ENCODE measurements at places on chromosomes 1 and 21.

DNA sequence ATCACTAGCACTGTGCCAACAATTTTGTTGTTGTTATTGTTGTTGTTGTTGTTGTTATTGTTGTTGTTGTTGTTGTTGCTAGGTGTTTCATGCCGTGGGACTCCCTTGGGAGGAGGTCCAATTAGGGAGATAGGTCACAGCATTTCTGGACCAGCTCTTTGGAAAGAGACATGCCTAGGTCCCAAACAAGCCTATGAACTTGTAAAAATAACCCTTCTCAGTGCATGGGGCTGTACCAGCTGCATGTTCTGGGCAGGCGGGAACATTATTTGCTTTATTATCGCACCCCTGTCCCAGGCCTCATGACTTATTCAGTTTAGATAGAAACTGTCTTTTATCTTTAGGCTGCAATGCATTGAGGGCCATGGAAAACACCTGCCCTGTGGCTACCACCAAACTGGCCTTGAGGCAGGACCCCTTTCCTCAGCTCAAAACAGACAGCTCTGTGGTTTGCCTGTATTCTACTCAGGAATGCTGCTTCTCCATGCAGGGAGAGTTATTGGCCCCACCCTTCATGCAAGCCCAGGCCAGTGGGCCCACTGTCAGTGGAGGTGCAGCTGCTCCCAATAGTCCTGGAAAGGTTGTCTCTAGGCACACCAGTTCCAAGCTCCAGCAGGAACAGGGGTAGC lies 386.5 kb upstream of the BRINP3 start:
- DNase-seq = no peak

GRCh38 chr1:201250326-201251011 lies 32.8 kb upstream of the PKP1 start:
- no peak for DNase-seq

DNA sequence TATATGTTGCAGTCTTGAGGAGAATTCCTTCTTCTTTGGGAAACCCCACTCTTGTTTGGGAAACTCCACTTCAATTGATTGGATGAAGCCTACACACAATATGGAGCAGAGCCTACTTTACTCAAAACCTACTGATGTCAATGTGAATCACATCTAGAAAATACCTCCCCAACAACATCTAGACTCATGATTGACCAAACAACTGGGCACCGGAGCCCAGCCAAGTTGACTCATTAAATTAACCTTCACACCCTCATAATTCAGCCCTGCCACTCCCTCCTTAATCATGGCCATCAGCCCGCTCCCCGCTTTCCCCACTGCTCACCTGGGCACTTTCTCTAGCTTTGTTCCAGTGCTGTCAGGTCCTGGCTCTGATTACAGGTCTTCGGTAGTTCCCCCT lies 208.1 kb upstream of the MAP1LC3C start:
- DNase-seq = no peak

DNA sequence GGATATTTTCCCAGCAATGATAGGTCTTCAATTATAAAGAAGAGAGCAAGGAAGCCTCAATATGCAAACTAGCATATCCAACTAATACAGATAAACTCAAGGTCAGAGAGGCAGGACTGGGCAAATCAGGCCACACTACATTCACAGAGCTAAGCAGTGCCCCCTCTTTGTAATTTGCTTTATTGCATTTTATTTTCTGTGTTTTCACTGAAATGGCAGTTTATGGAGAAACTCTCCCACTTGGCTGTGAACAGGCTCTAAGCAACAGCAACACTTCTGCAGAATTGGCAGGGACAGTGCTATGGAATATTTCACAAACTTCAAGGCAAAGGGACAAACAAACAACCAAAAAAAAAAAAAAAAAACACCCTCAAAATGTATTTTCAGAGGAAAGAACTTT lies 93.4 kb upstream of the SOD1 start:
- no peak for DNase-seq

- DNase-seq = no peak
These were observed 92.2 kb upstream of the TMPRSS2 start for GRCh38 chr21:41600116-41600515.

DNA sequence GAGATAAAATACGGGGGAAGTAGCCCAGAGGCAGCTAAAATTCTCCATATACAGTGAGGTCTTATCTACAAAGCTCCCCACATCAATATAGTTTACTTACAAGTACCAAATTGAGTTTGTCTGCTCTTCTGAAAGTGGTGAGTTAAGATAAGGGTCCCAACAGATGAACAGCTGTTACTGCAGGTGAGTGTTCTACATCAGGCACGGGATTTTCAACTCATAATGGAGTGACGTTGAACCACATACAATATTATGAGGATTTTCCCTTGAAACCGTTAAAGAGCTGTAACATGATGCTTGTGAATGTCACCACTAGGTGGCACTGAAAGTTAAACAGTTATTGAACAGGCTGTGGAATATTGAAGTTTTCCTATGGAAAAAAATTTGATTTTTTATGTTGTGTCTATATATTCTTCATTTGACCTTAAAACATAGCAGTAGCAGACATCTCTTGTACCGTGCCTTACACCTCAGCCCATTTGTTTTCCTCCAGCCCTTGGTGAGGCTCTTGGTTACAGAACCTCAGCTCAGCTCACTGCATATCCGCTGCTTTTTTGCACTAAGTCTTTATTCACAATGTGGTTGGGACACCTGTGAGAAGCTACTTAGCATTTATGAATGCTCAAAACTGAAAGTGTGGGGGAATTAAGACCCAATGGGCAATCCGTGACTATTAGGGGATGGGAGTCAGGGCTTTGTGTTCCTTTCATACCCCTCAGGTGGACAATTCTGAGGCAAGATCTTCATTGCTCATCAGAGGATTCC lies 23.2 kb downstream of the CD1D start:
- no peak for DNase-seq

GRCh38 chr21:46066591-46067331 lies 31.2 kb upstream of the COL6A2 start:
- DNase-seq = no peak

- DNase-seq = no peak
These were observed 18.5 kb downstream of the SELL start for GRCh38 chr1:169692756-169693460.

GRCh38 chr1:240074422-240074821 lies 17.3 kb upstream of the FMN2 start:
- no peak for DNase-seq

DNA sequence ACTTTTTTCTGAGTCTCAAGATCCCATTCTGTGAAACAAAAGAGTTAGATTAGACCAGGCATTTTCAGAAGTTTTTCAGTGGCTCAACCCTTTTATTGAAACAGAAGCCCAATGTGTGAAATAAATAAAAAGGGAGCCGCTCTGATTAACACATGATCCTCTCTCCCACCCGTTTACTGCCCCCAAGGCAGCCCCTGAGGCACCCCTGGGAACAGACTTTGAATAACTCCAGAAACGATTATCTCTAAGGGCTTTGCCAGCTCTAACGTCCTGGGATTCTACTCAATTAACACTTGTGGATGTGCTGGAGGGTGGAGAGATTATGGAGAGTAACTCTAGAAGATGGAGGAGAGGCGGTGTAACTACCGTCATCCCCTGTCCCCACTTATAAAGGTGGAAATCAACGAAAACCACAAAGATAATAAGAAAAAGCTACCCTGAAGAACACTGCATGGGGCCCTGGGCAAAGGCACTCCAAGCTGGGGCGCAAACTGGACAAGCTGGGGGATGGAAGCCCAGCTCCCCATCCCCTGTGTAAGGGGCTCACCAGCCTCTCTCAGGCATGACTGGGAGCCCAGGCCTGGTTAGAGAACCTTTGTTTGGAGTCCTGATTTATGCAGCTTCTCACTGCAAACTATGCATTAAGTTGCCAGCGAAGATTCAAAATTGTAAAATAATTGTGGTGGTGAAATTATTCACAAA lies 39.0 kb upstream of the GRIK3 start:
- DNase-seq = no peak

- no peak for DNase-seq
These were observed 24.2 kb downstream of the PBX1 start for GRCh38 chr1:164583196-164583595.

GRCh38 chr1:237154157-237154556 lies 112.2 kb downstream of the RYR2 start:
- no peak for DNase-seq

DNA sequence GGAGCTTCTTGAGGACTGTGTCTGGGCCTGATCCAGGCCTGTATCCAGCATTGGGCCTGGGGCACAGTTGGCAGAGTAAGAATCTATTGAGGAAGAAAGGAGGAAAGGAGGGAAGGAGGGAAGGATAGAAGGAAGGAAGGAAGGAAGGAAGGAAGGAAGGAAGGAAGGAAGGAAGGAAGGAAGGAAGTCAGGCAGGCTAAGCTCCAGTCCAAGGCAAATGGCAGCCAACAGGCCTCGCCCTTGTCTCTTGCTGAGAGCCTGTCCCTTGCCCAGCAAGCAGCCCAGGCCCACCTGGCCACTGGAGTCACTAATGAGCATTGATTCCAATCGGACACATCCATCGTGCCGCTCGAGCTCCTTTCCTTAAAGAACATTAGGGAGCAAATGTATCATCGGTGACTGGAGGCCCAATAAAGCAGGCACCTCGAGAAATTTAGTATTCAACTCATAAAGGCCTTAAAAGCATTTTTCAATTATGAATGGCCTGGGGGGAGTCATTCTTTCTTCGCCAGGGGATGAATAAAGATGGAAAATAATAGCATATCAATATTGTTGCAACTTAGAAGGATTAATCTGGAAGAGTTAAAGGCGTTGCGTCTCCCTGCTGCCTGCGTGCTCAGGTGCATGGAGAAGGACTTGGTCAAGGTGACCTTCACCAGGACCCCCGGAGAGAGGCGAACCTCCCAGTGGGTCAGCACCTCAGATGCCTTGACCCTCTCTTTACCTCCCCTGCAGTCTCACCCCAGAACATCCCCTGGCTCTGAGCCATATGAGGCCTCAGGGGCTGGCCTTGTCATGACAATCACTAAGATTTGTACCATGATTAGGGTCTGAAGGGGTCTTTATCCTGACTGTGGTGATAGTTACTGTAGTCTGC lies 144.5 kb upstream of the RUNX3 start:
- DNase-seq = no peak

DNA sequence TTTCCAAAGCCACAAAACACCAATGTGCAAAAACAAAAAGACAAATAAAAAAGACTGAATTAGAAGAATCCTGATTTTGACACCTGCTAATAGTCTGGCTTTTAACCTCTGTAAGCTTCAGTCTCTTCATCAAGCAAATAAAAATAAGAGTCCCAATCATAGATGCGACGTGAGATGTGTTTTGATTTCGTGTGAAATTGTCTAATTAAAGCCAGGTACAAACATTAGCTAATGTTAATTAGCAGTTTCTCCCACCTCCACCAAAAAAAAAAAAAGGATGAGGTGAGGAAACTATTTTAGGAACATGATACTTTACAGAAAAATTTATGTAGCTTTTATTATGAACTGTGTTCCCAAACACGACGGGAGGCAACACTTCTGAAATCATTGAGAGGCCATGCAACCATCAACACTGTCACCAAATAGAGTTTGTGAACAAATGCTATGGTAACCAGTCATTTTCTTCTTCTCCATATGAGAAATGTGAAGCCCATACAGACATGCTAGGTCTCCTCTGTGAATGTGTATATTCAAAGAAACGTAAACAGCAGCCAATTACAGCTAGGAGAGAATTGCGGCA lies 6.7 kb upstream of the EVI5 start:
- DNase-seq = no peak

- no peak for DNase-seq
These were observed 36.5 kb downstream of the PIK3CD start for GRCh38 chr1:9687874-9688582.

DNA sequence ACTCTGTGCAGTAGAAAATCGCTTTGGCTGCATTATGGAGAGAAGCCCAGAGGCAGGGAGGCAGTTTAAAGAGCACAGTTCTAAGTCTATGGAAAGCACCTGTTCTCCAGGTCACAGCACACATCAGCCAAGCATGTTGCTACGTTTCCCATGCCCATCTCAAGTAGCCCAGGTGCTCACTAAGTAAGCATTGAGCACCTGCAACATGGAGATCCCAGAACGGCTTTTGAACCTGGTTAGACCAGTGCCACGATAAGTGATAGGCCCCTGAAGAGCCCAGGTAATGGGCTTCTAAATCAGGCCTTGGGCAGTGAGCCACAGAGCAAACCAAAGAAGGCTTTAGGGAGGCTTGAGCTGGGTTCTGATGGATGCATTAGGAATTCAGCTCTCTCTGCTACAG lies 186.2 kb downstream of the C1orf94 start:
- no peak for DNase-seq

DNA sequence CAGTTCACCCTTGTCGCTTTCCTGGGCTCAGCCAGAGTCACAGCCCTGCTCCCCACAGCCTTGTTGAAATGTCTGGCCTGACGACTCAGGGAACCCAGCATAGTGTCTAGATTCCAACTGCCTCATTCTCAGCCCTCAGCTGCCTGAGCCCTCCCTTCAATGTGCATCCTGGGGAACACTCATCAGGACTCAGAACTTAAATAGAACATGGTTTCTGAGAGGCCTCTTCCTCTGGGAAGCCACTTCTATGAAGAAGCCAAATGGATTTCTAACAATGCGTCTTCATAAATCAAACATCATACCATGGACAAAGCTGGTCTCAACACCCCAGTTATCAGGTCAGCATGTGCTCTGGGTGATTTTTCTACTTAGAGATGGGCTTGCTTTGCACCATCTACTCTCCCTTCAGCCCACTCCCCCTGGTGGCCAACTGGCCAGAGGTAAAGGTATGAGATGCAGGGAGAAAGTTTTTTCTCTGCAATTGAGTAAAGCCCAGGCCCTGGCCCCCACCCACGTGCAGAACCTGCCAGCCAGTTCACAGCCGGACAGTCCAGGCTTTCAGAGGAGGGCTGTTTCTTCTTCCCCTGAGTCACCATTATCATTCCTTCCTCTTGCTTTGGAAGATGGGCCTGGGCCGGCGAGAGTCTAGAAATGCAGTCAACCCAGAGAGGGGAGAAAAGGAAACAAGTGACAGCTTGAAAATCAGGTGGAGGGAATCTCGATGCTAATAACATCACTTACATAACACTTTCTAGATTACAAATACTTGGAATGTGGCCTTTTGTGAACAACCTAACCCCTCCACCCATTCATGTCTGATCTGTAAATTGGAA lies 32.1 kb downstream of the CD244 start:
- no peak for DNase-seq

DNA sequence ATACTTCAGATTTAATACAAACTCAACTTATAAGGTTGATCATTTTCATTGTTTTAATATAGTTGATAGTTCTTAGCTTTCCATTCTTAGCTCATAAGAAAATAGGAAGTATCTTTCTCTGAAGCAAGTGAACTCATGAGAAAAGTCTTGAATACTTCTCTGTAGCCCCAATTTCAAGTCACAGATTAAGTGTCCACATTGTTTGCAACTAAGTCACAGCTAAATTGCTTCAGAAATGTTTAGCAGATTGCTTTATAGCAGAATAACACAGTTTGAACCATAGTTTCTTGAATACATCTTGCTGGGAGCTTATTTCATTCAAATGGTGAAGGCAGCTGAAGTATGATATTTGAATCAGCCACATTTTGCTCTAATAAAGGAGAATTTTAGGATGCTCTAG lies 10.6 kb upstream of the PKN2 start:
- DNase-seq = no peak

- no peak for DNase-seq
These were observed 105.2 kb downstream of the LAMC2 start for GRCh38 chr1:183291216-183291762.
